ENCODE measurements at places on chromosomes 11 and 22. TPM values are rescaled to one million over a fixed set of nuclear protein-coding genes. Genes with fewer than 3 reads are reported as not detected.

DRICH1 gene
- 1.4 TPM for total RNA-seq

MADD gene
- total RNA-seq: 34.9 TPM

CHADL gene
- 2.7 TPM for total RNA-seq

TYR gene
- total RNA-seq: not detected

CELSR1 gene
- 2.3 TPM for total RNA-seq

VSIG10L2 gene
- 0.48 TPM for total RNA-seq

RIMBP3B gene
- not detected for total RNA-seq

SEC14L6 gene
- 1.7 TPM for total RNA-seq

Data from aorta (tissue), 5 donors.